Activated CD8-positive, alpha-beta memory T cell treated with anti-CD3 and anti-CD28 coated beads for 1 hour (primary cell): ENCODE measurements at places on chromosomes 11 and 22.
A peak's percentile ranks its signal among the peaks of the same experiment; 100 is the strongest.

- DNase-seq, result no peak
These were observed 43.5 kb downstream of the GGTLC2 start for GRCh38 chr22:22687638-22688500.

DNA sequence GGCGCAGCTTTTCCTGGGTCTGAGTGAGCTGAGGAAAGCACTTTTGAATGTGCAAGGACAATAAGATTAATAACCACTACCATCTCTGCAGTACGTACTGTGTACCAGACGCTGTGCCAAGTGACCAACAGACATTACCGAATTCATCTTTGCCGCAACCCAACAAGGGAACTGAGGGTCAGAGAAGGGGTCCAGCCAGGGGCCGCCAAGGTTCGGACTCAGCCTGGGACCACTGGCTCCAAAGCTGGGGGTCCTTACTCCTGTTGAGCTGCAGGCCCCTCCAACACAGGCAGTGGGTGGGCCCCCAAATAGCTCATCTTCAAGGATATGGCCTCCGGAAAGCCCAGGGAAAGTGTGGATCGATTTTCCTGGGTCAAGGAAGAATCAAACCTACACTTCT lies 55.0 kb upstream of the EMID1 start:
- DNase-seq, result no peak

DNA sequence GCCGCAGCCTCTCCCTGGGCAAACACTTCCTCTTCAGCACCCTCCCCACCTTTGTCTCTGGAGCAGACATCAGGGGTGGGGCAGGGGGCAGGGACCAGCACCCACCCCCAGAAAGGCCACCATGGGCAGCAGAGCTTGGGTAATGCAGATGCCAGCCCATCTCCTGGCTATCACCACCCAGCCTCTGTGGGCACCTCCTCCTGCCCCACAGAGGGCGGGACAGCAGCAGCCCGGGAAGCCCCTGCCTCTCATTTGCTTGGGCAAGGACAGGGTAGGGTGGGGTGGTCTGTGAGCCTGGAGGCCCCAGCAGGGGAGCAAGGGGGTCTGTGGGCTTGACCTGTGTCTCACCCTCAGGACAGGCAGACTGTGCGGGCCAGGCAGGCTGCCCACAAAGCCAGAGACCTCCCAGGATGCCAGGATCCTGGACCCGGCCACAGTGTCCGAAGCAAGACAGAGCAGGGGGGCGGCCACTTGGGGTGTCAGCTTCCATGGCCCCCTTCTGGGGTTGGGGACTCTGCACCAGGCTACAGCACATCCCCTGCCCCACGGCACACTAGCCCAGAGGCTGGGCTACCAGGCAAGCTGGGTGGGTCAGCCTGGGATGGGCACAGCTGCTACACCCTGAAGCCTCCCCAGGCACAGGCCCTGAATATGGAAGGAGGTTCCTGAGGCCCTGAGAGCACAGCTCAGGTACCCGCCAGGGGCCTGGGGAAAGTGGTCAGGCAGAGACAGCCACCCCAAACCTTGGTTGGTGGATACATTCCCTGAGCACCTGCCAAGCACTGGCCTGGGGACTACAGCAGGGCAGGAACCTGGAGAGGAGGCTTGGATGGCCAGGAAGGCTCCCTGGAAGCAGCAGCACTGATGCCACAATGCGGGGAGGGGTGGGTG lies 4.5 kb downstream of the RNH1 start:
- DNase-seq, result no peak

GRCh38 chr11:64457416-64458010 lies 98.6 kb downstream of the RPS6KA4 start:
- DNase-seq, result no peak

- no peak for DNase-seq
These were observed 19.8 kb upstream of the PGM2L1 start for GRCh38 chr11:74417860-74418508.

DNA sequence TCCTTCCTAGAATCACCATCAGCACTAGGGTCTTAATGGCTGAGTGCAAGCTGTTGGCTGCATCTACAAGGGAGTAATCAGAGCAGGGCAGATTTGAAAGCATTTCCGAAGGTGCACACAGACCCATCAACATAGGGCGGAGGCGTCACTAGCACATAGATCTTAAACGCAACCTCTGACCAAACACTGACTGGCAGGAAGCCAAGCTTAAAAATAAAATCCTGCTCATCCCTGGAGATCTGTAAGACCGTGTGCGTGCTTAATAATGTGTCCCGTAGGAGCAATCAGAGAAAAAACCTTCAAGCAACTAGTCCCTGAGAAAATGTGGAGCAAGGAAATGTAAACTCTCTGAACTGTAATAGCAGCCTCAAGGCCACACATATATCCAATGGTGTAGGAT lies 470.5 kb downstream of the ETS1 start:
- no peak for DNase-seq

DNA sequence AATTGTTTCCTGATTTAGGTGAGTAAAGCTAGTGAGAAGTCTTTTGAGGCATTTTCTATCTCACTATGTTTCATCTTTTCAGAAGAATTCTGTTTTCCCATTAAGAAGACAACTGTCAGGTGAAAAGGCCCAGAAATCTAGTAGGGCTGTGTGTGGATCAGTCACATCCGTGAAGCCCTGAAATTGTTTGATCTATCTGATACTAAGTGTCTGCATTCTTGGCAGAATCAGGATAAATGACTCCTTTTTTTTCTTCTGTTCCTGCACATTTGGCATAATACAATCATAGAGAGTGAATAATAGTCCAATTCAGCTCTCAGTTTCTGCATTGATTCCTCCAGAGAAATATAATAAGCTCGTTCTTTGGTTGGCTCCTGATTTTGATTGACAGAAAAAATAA lies 208.3 kb downstream of the NAV2 start:
- DNase-seq, result no peak

- DNase-seq, result no peak
These were observed 76.3 kb downstream of the PARVB start for GRCh38 chr22:44100411-44100810.

- DNase-seq, result peak; percentile 24
These were observed at the start of gene OAF for GRCh38 chr11:120210626-120211521. Gene OAF (plus strand): TSS chr11:120211032. CDS start chr11:120211280, 248 bp downstream.

DNA sequence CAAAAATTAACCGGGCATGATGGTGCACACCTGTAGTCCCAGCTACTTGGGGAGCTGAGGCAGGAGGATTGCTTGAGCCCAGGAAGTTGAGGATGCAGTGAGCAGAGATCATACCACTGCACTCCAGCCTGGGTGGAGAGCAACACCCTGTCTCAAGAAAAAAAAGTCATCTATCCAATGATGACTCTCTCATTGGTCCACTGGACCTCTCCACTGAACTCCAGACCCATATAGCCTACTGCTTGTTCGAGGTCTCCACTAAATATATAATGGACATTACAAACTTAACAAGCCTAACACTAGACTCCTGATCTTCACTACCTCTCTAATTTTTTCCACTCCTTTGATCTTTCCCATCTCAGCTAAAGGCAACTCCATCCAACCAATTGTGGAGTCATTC lies 33.5 kb upstream of the MTCH2 start:
- no peak for DNase-seq

DNA sequence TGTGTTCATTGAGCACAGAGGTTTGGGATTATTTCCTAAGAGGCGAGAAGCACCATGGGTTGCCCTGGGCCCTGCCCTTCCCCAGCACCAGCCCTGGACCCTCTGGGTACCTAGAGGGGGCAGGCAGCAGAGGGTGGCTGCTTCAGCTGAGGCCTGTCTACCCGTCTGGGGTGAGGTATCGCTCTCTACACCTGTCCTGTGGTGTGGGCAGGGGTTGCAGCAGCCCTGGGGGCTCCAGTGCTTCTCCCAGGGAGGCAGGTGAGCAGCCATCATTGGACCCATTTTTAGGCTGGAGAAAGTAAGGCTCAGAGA lies 15.6 kb downstream of the PRDM11 start:
- no peak for DNase-seq

DNA sequence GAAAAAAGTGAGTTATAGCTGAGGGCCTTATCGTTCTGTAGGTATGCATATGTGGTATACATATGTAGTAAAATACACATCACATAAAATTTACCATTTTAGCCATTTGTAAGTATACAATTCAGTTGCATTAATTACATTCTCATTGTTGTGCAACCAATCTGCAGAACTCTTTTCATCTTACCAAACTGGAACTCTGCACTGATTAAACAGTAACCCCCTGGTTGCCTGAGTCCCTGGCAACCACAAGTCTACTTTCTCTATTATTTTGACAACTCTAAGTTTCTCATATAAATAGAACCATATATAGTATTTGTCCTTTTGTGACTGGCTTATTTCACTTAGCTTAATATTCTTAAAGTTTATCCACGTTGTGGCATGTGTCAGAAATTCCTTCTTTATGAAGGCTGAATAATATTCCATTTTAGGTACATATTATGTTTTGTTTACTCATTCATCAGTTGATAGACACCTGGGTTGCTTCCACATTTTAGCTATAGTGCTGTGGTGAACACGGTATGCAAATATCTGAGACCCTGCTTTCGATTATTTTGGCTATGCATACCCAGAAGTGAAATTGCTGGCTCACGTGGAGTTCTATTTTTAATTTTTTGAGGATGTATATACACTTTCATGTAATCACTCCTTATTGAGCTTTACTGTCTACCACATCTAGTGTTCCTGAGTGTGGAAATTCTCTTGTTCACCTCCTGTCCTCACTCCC lies 1.6 kb upstream of the DDX10 start:
- no peak for DNase-seq

DNA sequence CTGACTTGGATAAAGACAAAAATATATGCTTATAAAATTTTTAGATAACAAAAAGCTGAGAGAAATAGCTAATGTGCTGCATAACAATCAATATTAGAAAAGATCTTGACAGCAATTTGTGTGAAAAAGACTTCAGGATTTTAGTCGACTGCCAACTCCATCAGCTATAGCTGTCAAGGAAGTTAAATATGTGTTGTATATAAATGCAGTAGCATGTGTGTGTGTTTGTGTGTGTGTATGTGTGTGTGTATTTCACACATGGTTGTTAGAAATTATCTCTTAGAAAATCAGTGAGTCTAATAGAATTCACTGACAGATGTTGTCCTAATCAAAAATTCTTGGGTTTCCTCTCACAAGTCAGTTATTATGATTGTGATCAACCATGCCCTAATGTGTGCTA lies 171.2 kb downstream of the CASP12 start:
- DNase-seq, result no peak

DNA sequence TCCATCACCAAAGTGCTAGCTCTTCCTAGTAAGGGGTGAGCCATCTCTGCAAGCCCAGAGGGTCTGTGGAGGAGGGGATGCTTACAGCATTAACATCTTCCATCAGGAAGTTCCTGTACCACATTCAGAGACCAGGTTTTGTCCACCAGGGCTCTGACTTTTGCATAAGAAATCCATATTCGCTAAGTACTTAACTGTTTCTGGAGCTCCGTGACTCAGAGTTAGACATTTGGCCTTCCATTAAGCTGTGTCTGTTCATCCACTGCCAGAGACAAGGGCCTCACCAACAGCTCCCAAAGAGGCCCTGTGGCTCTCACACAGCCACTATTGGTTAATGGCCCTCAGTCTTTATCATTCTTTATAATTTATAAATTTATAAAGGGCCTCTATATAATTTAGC lies 144.6 kb downstream of the ADAMTS15 start:
- DNase-seq, result no peak

DNA sequence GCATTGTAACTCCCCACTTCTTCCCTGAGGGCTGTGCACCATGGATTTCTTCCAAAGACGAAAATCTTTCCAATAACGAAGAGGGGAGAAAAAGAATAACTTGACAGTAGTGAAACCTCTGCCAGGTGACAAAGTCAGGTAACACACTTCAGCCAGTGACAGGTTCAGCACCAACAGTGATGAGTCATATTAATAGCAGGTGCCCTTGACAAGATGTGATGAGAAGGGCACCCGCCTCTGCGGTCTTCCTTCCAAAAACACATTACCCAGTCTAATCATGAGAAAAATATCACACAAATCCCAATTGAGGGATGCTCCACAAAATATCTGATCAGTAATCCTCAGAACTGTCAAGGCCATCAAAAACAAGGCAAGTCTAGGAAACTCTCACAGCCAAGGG lies 157.8 kb downstream of the EFCAB6 start:
- DNase-seq, result no peak

- peak; percentile 76 for DNase-seq
These were observed at the start of gene BBS1 for GRCh38 chr11:66510271-66510989. Gene BBS1 (plus strand): TSS chr11:66510635. CDS start chr11:66510660, 25 bp downstream.

DNA sequence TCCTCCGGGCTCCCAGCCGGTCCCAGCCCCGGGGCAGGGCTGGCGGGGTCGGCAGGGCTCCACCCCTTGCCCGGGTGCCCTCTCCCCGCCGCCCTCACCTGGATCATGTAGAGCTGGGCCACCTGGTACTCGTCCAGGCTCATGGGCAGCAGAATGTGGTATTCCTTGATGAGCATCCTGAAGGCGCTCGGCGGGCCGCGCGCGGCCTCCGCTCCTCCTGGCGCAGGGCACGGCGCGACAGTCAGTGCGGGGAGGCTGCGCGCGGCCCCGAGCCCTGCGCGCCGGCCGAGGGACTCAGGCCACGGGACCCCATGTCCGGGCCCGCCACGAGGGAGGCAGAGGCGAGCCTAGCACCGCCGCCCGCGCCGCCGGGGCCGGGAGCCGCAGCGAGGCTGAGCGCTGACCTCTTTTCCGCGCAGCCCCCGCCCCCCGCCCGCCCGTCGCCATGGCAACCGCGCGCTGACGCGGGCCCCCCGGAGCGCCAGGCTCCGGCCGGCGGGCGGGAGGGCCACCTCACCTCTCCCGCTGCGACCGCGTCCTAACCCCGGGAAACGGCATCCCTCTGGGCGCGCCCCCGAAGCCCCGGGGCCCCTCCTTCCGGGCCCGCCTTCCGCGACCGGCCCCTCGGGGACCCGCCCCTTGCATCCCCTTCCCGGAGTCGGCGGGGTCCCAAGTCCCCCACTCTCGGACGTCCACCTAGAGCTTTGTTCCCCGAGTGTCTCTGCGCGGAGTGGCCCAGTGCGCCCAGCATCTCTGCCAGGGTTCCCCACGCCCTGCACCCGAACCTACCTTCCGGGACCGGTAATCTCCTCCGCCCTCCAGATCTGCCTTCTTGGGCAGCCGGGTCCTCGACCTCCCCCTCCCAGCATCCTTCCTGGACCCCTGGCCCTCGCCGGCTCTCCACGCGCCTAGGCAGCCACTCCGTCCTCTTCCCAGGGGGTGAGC lies 886 bp downstream of the PITPNM1 start:
- no peak for DNase-seq

DNA sequence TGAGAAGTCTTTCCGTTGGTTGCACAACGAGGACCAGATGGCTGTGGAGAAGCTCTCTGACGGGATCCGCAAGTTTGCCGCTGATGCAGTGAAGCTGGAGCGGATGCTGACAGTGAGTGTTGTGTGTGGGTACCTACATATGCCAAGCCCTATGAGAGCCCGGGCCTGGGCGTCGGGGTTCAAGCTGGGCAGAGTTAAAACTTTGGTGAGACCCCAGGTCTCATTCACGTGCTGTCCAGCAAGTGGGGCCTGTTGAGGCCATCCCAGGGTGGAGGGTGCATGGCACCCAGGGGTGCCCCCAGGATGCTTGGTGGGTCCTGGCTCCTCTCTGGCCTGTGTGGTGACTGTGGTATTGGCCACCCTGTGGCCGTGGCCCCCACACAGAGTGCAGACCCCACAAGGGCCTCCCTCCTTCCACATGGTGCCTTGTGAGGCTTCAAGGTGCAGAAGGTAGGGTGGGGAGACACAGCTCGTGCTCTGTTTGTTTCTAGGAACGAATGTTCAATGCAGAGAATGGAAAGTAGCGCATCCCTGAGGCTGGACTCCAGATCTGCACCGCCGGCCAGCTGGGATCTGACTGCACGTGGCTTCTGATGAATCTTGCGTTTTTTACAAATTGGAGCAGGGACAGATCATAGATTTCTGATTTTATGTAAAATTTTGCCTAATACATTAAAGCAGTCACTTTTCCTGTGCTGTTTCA lies 12.8 kb downstream of the GATD1 start:
- no peak for DNase-seq
